Activated CD8-positive, alpha-beta memory T cell treated with anti-CD3 and anti-CD28 coated beads, Interleukin-2, amount 10 ng/mL, durations not matched to agents 7 days and 5 days (primary cell): ENCODE measurements at places on chromosomes 2 and 18.

DNA sequence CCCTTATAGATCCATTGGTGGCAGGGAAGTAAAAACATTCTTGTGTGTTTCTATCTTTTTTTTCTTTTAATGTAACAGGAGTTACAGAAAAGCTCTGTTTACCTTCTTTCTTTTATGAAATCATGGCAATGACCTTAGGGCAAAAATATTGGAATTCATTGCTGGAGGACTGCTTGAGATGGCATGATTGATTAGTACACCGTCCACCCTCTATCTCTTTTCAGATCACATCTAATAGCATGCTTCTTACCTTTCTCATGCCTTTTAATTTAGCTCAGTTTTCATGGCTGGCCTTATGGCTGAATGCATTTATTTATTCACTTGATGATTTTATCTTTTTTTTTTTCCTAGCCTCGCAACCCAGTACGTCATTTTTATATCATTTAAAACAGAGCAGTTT is 177.6 kb upstream of the CDH20 start:
- DNase-seq, result no peak

DNA sequence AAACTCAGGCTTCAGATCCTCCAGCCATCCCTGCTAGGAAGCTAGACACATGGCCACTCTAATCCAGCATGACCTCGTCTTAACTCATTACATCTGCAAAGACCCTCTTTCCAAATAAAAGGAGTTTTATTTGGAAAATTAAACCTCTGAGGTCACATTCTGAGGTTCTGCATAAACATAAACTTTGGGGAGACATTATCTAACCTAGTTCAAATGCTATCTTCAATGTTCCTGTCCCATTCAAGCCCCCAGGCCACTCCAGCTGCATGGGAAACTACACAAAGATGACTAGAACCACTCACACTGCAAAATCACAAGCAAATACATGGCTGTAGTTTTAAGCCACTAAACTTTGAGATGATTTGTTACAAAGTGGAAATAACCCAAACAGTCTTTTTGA is 99.0 kb upstream of the RNF152 start:
- DNase-seq, result no peak

- no peak for DNase-seq
These were observed 136.2 kb upstream of the RASGRP3 start for GRCh38 chr2:33340280-33340679.

DNA sequence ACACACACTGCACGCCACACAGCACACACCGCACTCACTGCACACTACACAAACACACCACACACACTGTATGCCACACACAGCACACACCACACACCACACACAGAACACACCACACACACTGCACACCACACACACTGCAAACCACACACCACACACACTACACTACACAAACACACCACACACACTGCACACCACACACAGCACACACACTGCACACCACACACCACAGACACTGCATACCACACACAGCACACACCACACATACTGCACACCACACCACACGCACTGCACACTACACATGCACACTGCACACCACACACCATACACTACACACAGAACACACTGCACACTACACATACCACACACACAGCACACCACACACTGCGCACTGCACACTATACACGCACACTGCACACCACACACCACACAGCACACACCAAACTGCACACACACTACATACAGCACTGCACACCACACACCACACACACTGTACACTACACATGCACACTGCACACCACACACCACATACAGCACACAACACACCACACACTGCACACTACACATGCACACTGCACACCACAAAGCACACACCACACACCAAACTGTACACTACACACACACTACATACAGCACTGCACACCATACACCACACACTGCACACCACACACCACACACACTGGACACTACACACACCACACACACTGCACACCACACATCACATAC is 59.6 kb downstream of the ASB1 start:
- DNase-seq, result no peak

DNA sequence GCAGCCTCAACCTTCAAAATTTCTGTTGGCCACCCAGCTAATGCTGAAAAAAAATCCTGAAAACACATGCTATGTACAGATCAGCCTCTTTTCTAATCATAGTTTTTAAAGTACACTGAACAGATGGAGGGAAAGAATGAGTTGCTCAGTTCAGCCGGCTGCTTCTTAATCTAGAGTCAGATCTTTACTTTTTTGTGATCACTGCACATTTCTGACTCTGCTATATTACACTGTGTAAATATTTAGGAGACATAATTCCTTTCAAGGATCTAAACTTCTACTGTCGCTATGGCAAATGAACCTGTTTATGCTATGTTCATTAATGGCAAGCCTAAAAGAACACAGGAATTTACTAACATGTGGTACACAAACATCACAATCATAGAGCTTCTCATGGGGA is 114.2 kb downstream of the SRBD1 start:
- no peak for DNase-seq

GRCh38 chr2:100744589-100744988 is 75.3 kb upstream of the NPAS2 start:
- no peak for DNase-seq

GRCh38 chr2:26597197-26597596 is 44.0 kb downstream of the CIB4 start:
- no peak for DNase-seq

- DNase-seq, result no peak
These were observed 54.0 kb upstream of the LINC00305 start for GRCh38 chr18:64202863-64203262.

DNA sequence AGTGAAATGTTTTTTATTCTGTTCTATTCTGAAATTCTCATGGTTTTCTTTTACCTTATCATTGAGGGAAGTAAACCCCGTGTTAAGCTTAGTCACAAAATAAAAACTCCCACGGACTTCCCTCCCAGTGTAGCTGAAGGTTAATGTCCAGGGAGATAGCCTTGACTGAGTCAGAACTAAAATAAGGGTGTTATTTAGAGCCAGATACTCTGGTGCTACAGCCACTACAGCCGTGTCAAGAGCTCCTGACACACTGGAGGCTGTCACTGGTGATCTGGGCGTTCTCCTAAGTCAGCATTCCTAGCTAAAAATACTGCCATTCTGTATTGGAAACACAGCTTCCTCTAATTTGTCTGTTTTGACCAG is 82.0 kb upstream of the RANBP2 start:
- no peak for DNase-seq

DNA sequence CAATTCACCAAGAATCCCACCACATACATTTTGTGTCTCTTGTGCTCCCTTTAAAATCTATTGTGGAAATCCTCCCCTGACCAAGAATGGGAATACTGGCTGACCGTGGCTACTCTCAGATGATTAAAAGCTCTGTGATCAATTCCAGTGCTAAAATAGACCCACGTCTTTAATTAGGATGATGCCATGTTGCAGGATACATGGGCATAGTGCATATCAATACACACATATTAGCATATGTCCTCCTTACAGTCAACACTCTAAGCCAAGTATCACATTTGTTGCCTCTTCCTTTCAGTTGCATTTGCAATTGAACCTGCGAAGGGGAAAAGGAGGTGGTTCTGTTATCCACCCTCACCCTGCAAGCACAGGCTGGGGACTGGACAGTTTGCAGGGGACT is 41.8 kb downstream of the SPP2 start:
- DNase-seq, result no peak

- no peak for DNase-seq
These were observed 135.6 kb upstream of the KYNU start for GRCh38 chr2:142741764-142742269.

DNA sequence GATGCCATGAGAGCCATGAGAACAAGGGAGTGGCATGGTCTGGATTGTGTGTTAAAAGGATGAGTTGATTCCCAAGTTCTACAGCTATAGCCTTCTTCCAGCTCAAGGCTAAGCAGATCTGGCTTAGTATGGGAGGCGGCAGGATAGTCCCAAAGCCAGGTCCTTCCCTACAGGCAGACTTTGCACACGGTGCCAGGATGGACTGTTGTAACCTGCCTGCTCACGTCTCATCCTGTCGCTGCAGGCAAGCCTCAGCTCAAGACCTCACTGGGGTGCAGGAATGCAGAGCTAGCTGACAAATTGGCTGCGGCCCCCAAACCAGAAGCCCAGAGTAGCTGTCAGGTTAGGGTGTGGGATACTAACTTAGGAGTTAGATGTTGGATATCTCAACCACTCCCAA is 28.8 kb upstream of the IGFBP5 start:
- DNase-seq, result no peak
